ENCODE measurements at places on chromosomes 4 and X.

GRCh38 chrX:101749436-101749835 lies 89.8 kb upstream of the ARMCX2 start:
- DNase-seq: no peak

DNA sequence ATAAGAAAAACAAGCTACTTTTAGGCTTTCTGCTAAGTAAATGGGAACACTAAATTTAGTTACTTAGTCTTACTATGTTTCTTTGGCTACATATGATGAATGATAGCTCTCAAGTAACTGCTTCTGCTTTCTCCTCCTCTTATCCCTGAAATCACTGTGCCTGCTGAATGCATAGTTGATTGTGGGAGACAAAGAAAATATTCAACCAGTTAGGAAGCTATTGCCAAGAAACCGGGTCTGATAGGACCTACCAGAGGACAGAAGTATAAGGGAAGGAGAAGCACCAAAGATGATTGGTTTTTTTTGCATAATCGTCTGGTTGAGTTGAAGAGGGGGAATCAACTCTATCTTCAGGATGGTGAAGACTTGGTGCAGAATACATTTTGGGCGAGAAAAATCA lies 28.0 kb upstream of the NDUFC1 start:
- no peak for DNase-seq

- no peak for DNase-seq
Measured at GRCh38 chr4:128776794-128777216, 32.7 kb upstream of the JADE1 start.

DNA sequence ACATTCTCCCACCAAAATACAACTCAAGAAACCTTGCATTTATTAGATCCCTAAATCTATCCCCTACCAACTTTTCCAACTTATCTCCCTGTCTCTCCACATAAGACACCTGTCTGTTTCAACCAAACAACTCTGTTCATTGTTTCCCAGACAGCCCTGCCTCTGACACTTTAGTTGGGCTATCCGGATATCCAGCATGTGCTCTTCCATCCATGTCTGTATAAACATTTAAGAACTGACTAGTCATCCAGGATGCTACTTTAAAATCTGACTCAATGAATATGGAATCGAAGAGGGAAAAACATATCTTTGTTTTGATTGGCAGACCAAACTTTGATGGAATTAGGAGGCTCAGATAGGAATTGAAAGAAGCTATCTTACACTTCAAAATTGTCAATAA lies 143.2 kb upstream of the DCAF8L1 start:
- no peak for DNase-seq

GRCh38 chrX:39840581-39841093 lies 257.1 kb downstream of the BCOR start:
- DNase-seq: no peak

DNA sequence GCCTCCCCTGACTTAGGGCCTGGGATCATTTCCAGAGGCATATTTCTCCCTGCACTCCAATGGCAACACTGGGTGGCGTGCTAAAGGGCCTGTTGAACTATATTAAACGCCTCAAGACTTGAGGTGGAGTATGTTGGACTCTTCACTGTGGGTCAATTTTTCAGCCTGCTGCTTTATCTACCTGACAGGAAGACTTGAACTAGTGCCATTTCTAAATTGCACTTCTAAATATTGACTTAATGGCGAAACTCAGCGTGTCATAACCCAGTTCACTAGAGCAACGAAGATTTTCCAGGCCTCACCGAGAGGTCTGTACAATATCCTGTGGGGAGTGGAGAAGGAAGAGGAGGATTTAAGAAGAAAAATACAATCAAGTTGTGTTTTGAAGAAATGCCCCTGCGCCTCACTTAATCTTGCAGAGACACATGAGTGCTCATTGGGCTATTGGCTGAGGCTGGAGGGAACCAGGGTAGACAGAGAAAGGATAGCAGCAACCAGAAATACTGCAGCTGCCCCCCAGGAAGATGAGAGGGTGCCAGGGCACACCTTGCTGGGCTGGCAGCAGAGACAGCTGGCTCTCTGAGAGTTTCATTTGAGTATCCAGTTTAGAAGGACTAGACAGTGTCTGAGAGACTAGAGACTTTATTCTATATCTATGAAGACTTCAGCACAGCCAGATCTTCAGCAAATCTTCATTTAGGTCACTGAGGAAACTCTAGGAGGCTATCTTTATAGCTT lies 67.4 kb downstream of the ENPP6 start:
- DNase-seq: no peak

DNA sequence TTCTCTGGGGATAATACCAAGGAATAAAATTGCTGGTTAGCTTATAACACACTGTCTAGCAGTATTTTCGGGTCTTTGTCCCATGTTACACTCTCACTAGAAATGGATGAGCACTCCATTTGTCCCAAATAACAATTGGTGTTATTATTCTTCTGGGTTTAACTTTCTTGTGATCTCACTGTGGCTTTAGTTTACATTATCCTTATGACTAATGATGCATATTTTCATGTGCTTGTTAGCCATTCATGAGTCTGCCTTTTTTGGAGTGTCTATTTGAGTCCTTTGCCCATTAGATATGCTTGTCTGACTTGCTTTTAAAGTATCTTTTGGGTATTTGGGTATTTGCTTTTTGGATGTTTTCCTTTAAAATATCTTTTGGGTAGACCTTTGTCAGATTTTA lies 372.9 kb upstream of the TENM3 start:
- DNase-seq: no peak

Measured in activated CD8-positive, alpha-beta memory T cell treated with anti-CD3 and anti-CD28 coated beads, Interleukin-2, amount 50 U/mL, for 48 hours (primary cell).